ENCODE measurements at places on chromosomes 11 and 22. TPM values are rescaled to one million over a fixed set of nuclear protein-coding genes. Genes with fewer than 3 reads are reported as not detected.
A peak's percentile ranks its signal among the peaks of the same experiment; 100 is the strongest.

DNA sequence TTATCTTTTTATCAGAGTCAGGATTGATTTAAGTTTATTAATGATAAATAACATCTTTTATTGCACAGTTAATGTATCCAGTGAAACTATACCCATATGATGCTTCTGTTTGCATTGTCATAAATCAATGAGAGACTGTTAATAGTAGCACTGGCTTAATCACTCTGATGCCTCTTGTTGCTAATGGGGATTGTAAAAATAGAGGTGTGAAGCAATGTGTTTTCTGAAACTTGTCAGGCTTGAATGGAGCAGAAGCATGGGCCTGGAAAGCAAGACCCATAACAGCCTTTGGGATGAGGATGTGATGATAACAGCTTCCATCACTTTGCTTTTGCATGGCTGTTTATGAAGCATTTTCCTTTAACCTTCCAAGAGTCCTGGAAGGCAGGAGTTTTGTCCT is 319.7 kb downstream of the DDX10 start:
- DNase-seq, result no peak

DNA sequence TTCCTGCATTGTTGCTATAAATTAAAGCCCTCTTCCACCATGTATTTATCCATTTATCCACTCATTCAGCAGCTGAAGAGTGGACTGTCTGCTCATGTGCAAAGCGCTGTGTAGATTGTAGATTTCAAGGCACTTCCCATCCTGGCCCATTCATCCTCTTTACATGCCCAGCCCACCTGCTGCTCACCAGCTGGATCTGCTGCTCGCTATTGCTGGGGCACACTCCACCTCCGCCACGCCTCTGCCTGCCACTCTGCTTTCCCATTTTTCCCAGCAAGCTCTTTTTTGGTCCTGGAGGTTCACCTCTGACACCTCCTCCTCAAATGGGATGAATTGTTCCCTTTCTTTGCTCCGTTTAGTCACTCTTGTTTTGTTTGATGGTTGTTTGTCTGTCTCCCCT is 48.3 kb downstream of the CEP164 start:
- DNase-seq, result no peak

- DNase-seq, result peak; percentile 97
Observed at GRCh38 chr11:120546312-120547205, 35.0 kb downstream of the GRIK4 start.

- DNase-seq, result no peak
Observed at GRCh38 chr22:23054531-23055257, 15.6 kb upstream of the GNAZ start.

GRCh38 chr11:13249992-13250391 is 27.6 kb upstream of the BMAL1 start:
- DNase-seq, result peak; percentile 36

DNA sequence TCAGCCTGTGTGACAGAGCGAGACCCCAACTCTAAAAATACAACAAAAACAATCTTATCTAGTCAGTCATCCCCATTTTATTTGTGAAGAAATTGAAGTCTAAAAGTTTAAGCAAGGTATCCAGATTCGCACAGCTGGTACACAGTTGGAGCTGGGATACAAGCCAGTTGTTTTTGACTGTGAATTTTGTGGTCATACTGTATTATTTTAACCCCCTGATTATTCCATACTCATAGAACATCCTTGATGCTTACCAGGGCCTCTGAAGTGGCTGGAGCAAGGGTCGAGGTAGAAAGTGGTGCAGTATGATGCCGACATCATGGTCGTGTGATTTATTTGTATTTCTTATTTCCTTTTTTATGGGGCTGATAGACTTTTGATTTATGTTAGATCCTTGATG is 50.0 kb downstream of the BID start:
- DNase-seq, result no peak

- no peak for DNase-seq
Observed at GRCh38 chr11:18013790-18014507, 1.1 kb upstream of the SERGEF start.

GRCh38 chr11:103624708-103625623 is 411.5 kb upstream of the DDI1 start:
- DNase-seq, result peak; percentile 63

DNA sequence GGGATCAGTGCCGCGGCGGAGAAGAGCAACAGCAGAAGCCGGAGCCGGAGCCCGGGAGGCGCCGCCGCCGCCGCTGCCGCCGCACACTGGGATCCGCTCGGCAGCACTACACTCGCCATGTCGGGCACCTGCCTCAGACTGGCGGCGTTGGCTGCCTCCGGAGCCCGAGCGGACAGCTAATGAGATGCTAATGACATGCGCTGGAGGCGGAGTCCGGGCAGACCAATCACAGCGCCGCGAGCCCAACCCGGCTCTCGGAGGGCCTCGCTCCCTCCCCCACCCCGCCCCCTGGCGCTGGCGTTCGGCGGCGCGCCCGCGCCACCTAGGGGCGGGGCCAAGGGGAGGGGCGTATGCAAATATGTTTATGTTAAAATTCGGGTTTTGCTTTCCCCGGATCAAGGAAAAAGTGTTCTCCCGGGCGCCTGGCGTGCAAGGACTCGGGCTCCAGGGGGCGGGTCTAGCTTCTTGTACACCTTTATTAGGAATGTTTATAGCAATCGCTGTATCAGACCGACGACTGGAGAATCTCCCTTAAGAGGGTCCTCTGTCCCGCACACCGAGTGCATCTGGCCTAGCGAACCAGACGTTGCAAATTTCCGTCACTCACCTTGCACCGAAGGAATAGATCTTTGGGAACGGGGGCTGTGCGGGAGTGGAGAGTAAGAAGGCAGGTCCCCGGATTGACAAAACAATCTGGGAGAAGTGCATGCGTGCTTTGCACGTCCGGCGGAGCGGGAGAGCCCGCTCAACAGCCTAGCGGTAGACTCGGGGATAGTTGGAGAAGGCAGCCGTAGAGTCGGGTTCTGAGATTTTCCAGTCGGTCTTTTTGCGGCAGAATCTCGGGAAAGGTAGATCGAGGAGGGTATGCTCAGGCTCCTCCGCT is at the start of gene CADM1:
Gene CADM1, minus strand, starts transcription at position 140 of the 883 bp plus-strand sequence.
- DNase-seq, result no peak

- DNase-seq, result no peak
Observed at GRCh38 chr11:116164843-116165242, 607.9 kb downstream of the BUD13 start.

DNA sequence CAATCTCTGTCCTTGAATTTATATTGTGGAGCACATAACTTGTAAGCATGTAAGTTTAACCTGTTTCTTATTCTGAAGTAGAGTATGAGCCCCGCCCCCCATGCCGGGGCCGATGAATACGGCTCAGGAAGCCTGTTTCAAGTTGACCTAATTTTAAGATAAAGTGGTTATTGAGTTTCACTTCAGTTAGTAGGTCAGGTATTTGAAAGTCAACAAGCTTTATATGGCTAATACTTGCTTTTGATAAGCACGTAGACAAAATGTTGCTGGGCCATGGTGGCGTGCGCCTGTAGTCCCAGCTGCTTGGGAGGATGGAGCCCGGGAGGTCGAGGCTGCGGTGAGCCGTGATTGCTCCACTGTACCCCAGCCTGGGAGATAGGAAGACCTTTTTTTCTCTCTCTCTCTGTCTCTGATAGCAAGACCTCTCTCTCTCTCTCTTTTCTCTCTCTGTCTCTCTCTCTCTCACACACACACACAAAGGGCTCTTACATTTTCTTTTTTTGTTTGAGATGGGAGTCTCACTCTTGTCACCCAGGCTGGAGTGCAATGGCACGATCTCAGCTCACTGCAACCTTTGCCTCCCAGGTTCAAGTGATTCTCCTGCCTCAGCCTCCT is 14.4 kb downstream of the YWHAH start:
- DNase-seq, result no peak

DNA sequence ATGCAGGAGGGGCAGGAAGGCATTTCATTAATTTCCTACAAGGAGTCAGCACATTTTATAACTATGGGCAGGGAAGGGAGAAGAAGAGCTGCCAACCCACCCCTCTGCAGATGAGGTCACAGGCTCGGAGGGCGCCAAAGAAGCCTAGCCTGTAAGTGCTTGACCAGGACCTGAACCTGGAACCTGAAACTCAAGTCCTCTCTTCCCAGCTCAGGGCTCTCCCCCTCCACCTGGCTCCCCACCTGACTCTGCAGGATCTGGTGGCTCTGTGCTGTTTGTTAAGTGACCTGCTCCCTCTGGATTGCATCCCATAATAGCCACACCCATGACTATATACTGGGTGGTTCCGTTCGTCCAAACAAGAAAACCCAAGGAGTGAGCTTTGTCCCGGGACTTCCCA is 27.3 kb downstream of the SCGB1A1 start:
- DNase-seq, result no peak

DNA sequence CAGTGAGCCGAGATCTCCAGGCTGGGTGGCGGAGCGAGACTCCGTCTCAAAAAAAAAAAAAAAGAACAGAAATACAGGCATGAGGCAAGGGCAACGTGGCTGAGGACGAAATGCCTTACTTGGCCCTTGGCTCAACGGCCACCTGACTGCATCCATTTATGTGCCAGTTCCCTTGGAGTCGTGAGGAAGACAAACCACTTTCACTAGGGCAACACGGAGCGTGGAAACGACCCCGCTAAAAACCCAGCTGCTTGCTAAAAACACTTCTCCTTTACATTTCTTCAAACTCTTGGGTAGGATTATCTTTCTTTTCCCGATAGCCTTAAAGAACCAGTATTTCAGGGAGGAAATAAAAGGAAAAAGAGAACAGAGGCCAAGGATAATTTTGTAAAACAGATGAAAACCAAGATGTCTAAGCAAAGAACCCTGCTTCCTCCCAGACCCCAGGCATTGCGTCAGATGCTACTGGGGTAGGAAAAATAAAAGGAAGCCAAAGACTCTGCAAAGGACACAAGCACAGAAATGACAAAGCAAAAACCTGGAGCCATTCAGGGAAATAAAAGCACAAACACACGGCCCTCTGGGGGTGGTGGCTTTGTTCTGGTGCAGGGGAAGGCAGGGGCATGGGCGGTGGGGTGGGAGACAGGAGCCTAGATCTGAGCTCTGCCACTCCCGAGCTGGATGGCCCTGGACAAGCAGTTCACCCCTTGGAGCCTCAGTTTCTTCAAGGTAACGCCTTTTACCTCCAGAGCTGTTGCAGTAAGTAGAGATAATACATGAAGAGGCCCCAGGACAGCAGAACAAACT is 37.0 kb downstream of the PC start:
- DNase-seq, result no peak

DNA sequence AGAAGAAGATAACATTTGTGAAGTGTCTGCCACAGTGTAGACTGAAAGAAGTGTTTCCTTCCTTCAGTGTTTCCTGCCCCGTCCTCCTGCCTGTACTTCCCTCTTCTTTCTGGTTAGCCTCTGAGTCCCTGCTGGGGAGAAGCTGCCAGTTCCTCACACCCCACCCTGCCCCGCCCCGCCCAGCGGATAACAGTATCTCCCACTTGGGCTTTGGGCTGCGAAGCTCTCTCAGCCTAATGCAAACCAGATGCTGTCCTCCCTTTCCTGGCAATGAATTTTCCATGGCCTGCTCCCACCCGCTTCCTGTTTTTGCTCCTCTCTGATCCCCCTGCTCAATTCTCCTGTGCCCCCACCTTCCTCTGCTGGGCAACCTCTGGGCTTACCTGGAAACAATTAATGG is 5.2 kb upstream of the RAB3IL1 start:
- DNase-seq, result no peak

DNA sequence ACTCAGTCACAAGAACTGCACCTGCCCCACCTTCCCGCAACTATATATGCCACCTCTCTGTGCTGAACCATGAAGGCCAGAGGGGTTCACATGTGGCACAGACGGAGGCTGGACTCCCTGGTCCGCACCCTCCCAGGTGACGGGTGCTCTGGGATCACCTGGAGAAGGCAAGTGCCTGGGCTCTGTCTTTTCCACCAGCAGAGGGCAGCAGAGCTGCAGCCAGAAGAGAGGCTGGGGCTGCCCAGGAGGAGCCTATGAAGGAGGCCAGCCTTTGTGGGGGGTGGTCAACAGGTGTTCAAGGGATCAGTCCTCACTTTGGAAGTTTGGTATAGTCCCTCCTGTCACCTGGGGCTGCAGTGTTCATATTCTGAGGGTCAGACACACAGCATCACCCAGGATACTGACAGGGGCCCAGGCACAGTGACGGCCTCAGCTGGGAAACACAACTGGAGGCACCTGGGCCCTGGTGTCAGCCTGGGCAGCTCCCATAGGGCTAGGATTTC is 39.2 kb upstream of the IGLL5 start:
- DNase-seq, result peak; percentile 69

DNA sequence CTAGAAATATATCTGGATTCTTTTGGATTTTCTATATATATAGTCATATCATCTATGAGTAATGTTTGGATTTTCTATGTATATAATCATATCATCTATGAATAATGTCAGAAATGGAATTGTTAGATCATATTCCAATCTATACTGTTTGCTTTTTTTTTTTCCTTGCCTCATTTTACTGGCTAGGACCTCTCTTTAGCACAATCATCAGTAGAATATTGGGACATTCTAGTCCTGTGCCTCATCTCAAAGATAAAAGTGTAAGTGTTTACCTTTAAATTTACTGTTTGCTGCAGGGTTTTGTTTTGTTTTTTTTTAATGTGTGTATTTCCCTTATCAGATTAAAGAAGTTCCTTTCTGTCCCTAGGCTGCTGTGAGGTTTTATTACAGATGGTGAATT is 97.0 kb downstream of the C11orf65 start:
- no peak for DNase-seq

GRCh38 chr11:115803073-115803740 is 299.0 kb upstream of the CADM1 start:
- DNase-seq, result no peak

DNA sequence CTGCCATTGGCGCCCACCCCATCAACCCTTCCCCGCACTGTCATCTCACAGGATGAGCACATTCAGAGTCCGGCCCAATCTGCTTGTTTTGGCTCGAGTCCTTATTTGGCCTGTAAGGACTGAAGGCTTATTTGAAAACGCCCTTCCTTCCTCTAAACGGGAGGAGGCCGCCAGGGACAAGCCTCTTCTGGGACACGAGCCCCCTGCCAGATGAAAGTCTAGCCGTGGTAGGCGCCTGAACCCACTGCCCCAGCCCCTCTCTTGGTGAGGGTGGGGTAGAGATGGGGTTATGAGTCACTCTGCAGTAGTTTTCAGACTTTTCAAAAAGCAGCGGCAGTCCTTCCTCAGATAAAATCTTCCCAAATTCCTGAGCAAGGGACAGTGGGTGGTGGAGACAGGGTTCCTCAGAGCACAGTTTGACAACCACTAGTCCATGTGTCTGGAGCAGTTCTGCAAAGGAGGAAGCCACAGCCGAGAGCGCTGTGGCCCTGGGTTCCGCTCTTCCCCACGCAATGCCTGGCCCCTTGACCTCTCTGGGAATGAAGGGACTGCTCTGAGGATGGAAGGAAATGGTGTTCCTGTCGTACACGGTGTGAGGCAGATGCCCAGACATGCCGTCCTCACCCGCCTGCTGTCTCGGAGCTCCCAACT is 57.0 kb downstream of the MYH9 start:
- no peak for DNase-seq

- DNase-seq, result no peak
Observed at GRCh38 chr11:68652683-68653156, 31.6 kb upstream of the GAL start.

- DNase-seq, result peak; percentile 50
Observed at GRCh38 chr11:96012086-96012824, 88.3 kb upstream of the MTMR2 start.

The TMEM191C gene
- total RNA-seq, result 1.4 TPM

The OR10D3 gene
- not detected for total RNA-seq

The P4HA3 gene
- total RNA-seq, result 0.93 TPM

The TMPRSS6 gene
- total RNA-seq, result not detected

The GCAT gene
- total RNA-seq, result 32.8 TPM

The C11orf98 gene
- total RNA-seq, result 91.6 TPM

The ANO5 gene
- total RNA-seq, result not detected

The TRIM51 gene
- not detected for total RNA-seq

The ZP1 gene
- total RNA-seq, result not detected

Data from MCF 10A (cell line).